ENCODE measurements at places on chromosomes 11 and 22.

DNA sequence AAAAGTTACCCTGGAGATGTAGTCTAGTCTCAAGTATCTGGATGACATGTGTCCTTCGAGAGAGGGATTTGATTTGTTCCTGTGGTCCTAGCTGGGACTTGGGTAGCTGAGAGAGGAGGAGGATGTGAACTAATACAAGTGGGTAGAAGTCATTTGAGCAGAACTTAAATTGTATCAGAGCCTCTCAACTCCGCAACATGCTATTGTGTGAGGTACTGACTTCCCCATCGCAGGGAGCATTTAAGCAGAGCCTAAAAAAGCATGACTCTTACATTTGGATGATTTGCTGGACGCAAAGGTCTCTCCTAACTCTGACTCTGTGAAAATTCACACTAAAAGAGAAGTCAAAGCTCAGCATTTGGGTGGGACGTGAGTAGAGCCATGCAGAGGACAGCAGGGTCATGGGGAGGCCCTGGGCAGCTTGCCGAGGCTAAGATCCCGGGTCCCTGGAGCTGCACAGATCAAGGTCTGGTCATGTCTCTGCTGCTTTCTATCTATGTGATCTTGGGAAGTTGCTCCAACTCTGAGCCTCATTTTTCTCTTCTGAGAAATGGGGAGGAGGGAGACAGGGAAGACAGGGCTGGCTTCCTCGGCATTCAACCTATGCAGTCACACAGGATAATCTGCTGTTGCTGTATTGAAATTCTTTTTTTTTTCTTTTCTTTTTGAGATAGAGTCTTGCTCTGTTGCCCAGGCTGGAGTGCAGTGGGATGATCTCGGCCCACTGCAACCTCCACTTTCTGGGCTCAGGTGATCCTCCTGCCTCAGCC, 44.9 kb downstream of the CD82 start:
- no peak for DNase-seq

GRCh38 chr11:95923439-95923727, 524 bp downstream of the MTMR2 start:
- no peak for DNase-seq

- peak; percentile 59 for DNase-seq
Measured at GRCh38 chr11:34565417-34566207, 52.0 kb upstream of the ELF5 start.

DNA sequence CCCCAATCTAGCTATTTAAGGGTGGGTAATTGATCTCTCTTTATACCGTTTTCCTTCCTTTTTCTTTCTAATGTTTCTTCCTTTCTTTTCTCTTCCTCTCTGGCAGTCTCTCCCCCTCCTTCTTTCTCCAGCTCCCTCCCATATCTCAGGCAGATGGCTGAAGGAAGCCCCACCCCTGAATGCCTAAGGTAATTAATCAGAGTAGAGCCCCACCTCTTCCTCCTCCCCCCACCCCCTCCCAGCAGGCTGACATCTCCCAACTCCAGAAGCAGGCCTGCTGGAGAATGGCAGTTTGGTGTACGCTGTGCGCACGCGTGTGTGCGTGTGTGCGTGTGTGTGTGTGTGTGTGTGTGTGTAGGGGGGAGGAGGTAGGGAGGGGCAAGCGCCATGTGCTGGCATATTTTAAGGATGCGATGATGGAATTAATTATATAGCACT, 122.6 kb downstream of the APOL5 start:
- peak; percentile 96 for DNase-seq

DNA sequence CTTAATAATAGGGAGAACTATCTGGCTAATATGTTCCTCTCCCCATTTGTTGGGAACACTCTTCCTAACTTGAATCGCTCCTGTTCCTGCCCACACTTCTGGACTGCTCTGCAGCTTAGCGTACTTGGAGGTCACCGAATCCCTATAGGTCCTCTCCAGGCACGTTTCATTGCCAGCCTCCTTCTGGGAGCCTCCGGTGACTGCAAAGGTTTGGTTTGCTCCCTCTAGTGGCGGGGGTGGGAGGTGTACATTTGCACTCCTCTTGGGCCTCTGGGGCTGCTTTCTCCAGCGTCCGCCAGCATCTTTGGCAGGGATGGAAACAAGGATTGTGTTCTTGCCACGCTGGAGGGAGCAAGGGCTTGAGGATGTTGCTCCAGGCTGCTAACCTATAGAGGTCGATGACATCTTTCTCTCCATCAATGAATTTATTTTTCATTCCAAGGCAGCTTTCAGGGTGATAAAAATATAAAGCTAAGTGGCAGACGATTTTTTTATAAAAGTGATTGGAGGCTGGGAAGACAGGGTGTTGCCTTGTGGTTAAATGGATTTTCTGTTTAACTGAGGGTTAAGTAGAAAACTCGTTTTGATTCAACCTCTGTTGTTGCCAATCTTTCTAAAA, 48.7 kb downstream of the TSPAN18 start:
- DNase-seq = peak; percentile 39

- no peak for DNase-seq
Measured at GRCh38 chr11:133908827-133909226, 47.9 kb downstream of the IGSF9B start.

DNA sequence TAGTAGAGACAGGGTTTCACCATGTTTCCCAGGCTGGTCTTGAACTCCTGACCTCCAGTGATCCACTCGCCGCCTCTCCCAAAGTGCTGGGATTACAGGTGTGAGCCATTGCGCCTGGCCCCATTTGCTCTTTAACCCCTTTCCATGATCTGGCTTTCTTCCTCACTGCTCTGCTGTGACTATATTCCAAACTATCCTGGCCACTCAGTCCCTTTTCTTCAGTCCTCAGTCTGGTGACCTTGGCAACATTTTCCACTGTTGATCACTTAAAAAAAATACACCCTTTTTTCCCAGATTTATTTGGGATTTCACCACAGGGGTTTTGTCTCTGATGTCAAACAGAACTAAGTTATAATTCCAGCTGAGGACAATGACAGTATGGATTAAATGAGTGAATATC, 24.5 kb downstream of the MMP20 start:
- DNase-seq = no peak

GRCh38 chr11:43925932-43926505, 16.4 kb upstream of the C11orf96 start:
- DNase-seq = no peak

DNA sequence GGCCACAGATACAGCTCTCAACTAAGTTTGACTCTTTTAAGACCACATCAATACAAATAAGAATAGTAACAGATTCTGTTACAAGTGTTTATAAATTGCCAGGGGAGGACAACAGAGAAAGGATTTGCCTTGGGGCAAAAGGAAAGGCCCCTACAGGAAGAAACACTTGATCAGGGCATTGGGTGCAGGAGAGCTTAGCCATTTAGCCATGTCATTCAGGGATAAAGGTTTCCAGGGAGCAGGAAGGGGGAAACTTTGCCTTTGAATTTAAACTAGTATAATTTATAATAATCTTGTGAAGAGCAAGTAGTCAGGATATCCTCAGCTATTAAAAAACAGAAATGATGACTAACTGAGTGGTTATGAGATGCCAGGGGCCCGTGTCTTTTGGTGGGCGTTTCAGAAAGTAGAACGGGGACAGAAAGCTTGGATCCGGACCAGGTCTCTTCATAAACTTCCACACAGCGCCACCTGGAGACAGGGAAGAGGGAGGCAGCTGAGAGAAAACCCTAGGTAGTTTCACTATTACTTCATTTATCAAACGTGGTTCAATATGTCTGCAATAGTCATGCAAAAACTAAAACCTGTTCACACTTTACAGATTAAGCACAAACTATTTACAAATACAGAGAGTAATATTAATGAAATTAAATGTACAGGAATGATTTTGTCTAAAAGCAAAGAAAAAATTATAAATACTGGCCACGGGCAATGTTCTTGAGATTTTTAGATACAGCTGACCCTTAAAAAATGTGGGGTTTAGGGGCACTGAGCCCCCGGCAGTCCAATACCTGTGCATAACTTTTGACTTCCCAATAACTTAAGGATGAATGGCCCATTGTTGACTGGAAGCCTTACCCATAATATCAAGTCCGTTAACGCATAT, 11.0 kb upstream of the SLC5A4 start:
- DNase-seq = peak; percentile 63

DNA sequence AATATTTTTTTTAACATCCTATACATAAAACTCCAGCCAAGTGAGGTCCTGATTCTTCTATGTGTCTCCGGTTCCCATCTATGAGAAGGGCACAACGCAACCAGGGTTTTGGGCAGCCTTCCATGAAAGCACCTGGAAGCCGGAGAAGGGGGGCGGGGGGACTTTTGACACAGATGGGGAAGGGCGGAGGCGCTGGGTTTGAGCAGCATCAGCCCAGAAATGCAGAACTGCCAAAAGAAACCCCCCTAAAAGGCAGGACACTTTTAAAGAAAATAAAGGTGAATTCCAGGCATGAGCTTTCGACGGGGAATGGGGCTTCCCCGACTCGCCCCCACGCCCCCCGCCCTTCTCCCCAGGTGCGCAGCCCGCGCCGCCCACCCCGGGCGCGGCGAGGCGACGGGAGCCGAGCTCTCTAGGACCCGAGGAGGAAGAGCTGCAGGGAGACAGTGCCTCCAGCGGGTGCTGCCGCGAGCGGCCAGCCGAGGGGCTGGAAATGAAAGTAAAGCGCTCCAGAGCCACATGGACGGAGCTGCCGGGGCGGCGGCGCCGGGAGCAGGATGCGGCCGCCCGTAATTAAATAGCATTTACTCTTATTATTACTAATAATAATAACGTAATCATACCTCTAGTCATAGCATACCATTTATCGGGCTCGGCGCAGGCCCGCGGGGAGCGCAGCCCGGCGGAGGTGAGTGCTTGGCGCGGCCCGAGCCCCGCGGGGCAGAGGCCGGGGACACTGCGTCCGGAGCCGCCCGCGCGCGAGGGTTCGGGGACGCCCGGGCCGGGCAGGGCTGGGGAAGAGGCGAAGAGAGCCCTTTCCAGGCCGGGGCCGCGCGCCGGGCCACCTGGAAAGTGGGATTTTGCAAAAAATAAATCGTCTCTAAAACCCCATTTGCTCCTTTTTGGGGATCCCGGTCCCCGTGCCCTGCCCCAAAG, at the start of gene ZC3H7B:
Gene ZC3H7B (plus strand): TSS at position 441 of the 936 bp plus-strand sequence. CDS start 19,136 bp downstream, outside the sequence.
- peak; percentile 71 for DNase-seq

- DNase-seq = no peak
Measured at GRCh38 chr11:15875943-15876342, 480.4 kb downstream of the SOX6 start.

GRCh38 chr11:90908074-90908473, 685.2 kb upstream of the CHORDC1 start:
- DNase-seq = no peak

DNA sequence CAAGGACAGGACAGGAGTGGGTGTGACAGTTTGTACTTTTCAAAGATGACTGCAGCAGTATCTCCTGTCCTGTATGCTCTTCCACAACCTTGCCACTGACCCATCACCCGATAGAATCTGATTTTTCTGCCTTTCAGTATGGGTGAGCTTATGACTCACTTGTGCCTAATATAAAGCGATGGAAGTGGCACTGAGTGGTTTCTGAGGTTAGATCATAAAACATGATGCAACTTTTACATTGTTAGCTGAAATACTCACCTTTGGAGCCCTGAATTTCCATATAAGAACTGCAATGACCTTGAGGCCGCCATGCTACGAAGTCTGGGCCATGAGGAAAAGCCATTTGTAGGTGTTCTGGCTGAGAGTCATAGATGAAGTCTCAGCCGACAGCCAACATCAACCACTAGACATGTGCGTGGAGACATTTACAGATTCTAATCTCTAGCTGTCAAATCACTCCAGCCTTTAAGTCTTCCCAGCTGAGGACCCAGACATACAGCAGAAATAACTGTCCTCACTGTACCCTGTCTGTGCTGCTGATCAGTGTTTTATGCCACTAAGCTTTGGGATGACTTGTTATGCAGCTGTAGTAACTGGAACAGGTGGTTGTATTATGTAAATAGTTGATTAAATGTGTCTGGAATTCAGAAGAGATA, 105.9 kb upstream of the ARHGAP20 start:
- no peak for DNase-seq

GRCh38 chr22:19884161-19884953, 29.7 kb upstream of the GNB1L start:
- no peak for DNase-seq

DNA sequence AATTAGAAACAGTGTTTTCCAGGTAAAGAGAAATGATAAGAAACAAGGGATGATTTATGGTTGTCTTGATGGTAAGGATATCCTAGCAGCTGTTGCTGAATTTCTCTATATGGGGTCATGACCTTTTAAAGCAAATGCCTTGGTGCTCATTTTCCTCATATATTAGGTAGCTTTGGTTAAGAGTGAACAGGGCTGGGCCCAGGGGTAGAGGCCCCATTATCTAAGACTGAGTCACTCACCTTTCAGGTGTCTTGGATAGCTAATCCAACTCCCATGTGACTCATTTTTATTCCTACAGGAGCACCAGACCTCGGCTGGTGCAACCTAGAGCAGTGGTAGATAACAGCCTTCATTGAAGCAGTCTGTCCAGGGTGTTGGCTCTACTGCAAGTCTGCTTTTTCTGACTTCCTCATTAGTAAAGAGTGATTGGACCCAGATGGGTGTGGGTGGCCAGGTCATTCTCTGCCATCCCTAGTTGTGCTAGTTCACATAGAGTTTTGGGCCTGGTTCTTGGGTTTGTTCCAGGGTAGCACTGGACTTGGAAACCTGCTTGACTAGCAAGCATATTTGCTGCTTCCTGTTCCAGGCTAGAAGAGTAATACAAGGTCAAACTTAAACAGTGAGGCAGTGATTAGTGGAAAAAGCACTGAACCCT, 37.4 kb downstream of the CTNND1 start:
- DNase-seq = no peak

DNA sequence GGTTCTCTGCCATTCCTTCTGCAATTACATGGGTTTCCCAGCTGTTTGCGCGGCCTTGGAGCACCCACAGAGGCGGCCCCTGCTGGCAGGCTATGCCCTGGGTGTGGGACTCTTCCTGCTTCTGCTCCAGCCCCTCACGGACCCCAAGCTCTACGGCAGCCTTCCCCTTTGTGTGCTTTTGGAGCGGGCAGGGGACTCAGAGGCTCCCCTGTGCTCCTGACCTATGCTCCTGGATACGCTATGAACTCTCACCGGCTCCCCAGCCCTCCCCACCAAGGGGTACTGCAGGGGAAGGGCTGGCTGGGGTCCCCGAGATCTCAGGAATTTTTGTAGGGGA, 2.6 kb downstream of the RCE1 start:
- no peak for DNase-seq

DNA sequence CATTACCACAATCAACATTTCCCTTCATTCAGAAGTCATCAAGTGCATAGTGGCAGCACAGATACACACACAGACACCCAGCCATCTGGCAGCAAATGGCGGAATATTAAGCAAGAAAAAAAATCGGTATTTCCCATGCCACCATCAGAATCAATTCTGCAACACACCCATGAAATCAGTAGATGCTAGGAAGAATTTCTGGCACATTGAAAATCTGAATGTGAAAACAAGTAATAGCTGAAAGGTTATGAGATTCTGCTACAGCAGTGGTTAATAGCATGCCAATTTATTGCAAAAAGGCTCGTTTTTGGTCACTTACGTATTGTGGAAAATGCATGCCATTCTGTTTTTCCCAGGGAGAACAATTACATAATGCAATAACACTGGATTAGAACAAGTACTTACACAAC, 91.1 kb downstream of the PICALM start:
- DNase-seq = no peak

- DNase-seq = no peak
Measured at GRCh38 chr11:79242616-79243015, 198.2 kb downstream of the TENM4 start.
